ENCODE measurements at places on chromosomes 6 and 20.

- no peak for DNase-seq
These were observed 14.6 kb downstream of the GATA5 start for GRCh38 chr20:62461157-62461556.

DNA sequence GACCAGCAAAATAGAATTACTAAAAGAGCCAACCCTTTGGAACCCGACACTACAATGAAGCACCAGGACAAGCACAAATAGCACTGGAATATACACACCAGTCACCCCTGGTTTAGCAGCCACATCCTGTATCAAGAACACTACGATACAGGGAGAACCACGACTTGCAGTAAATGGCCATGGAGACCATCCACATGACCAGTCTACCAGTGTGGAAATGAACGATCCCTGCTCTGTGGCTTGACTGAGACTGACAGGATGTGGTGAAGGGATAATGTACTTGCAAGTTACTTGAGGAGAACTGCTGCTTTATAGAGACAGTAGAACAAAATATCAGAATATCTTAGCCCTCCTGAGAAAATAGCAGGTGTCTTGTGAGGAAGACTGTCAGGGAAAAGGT lies 169.6 kb downstream of the COL9A1 start:
- DNase-seq: no peak

DNA sequence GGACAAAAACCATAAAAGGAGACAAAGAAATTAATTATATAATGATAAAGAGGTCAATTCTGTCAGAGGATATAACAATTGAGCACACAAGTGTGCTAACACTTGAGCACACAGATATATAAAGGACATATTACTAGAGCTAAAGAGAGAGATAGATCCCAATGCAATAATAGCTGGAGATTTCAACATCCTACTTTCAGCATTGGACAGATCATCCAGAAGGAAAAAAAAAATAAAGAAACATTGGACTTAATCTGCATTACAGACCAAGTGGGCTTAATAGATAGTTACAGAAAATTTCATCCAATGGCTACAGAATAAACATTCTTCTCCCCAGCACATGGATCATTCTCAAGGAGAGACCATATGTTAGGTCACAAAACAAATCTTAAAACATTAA lies 9.9 kb downstream of the VNN1 start:
- no peak for DNase-seq

DNA sequence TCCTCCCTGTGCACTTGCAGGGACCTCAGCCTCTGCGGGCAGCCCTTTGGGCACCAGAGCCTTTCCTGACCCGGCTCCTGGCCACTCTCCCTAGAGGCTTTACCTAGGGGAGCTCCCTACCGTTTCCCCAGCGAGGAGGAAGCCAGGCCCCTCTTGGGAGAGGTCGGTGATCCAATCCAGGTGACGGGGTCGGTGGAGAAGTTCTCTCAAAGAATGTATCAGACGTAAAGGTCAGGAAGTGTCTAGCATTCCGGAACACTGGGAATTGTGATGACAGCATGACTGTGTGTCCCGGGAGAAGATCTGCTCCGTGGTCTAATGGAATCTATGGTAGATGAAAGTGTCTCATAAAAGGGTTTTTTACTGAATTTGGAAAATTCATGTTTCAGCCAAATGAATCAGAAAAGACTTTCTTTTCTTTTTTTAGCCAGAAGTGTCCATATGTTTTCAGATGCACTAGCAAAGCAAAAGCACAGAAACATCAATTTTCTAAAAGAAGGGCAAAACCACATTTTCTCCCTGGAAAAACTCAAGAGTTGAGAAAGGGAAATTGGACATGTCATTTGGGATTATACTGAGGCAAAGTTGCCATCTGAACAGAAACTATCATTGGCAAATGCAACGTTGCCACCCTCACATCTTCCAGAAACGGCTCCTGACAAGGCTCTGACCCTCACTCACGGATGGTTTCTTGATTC lies 289.4 kb downstream of the THBS2 start:
- no peak for DNase-seq

DNA sequence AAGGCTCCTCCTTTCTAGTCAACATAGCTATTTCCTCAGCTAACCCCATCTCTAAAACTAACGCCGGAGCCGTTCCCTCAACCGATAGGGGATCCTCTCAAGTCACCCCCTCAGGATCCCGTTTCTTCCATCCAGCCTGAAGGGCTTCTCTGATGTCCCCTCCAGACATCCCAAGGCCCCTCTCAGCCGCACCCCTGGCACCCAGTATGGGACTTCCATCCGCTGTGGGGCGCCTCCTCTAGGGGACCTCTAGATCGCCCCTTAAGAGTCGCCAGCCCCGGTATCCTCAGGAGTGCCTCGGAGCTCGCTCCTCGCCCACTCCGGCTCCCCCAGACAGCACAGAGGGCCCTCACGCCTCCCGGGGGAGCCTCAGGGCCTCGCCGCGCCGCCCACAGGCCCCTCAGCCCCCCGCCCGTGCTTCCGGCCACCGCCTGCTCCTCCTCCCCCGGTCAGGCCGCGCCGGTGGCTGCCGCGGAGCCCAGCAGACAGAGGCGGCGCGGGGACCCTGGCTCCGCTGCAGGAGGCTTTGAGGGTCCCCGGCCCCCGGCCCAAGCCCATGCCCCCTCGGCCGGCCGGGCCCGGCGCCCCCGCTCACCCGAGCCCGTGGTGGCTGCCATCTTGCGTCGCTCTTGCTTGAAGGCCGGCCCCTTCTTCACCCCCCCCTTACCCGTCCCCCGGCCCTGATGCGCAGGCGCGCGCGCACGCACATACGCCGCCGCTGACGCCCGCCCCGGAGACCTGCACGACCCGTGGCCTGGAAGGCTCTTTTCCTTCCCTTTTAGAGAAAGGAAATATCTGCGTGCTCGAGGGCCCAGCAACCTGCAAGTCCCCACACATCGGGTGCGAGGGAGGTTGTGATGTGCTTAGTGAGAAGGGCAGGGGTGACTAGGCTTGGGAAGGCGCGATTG lies at the start of gene UBE2V1:
UBE2V1 (minus strand) TSS at position 639 of the 908 bp plus-strand sequence; CDS start at position 617, 22 bp downstream.
- DNase-seq: peak; percentile 23
